Cortex of kidney (tissue), 1 donor: ENCODE measurements at places on chromosomes 13 and 19.

- DNase-seq: no peak
These were observed 163.4 kb upstream of the GPR12 start for GRCh38 chr13:26923824-26924605.

DNA sequence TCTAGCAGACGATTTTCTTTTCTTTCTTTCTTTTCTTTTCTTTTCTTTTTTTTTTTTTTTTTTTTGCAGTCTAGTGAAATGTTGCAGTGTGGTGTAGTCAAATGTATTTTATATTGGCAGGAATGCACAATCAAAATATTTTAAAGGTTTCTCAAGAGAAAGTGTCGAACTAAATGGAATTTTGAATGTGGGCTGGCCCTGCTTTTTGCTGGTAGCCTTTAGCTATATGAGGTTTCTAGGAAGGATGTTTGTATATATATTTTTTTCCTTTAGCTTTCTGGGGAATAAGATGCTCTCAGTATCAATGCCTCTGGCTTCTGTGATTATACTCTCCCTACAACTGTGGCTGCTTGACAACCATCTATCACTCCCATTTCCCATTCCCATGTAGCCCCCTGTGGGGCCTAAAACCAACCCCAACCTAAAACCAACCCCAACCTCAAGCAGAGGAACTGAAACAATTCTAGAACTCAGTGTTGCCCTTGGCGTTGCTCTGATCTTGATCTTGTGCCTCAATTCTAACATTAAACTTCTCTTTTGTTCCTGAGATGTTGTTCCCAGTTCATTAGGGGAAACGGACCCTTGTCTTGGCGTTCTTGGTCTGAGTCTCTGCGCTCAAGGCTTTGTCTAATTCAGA, 27.1 kb downstream of the CYSLTR2 start:
- no peak for DNase-seq

- no peak for DNase-seq
These were observed 128.9 kb downstream of the RNF17 start for GRCh38 chr13:24892829-24893228.

DNA sequence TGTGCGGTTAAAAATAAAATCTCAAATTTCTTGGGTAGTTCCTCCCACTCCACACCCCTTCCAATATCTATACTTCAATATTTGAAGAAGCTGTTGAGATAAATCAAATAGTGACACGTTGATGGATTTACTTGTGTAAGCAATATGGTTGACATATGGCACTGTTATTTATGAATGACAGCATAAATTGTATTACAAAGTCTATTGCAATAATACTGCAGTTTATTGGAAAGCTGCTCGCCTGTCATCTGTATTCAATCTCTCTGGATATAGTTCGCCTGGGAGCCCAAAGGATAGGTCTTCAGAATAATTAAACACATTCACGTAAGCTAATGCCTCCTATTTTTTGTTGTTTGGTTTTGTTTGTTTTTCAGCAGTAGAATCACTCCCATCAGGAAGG, 5.0 kb upstream of the ZIC5 start:
- no peak for DNase-seq

- DNase-seq: no peak
These were observed 811 bp downstream of the ARMC6 start for GRCh38 chr19:19034204-19034624.

DNA sequence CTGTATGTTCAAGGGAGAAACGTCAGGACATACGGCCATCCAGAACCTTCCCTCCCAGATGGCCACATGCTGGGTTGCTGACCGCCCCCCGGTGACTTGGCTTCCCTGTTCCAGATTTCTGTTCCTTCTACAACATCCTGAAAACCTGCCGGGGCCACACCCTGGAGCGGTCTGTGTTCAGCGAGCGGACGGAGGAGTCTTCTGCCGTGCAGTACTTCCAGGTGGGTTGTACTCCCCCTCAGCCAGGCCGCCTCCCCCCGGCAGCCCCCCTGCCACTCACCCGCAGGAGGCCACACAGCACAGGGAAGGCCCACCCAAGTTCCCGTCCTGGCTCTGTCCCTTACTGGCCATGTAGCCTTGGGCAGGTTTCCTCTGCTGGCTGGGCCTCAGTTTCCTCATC, 20.5 kb downstream of the YIPF2 start:
- no peak for DNase-seq

DNA sequence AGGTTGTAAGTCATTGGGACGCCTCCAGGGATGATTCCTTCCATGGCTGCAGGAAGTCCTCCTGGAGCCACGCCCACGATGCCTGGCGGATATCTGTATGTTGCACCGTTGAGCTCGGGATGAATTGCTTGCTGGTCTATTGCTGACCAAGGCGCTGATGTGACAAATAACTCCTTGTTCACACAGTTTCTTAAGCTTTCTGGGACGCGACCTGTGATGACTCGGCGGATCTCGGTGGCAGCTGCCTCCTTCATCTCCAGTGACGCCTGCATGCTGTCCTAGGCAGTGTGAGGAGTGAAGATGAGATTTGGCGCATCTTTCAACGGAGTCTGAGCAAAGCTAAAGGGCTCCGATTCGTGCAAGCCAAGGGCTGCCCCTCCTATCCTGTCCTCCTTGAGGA, 7.6 kb upstream of the ZNF566 start:
- no peak for DNase-seq

GRCh38 chr19:10533646-10534386, 9.9 kb upstream of the ATG4D start:
- no peak for DNase-seq
